NCI-H526 treated with DMSO at 0.1 percent for 48 hours (cell line): ENCODE measurements at places on chromosomes 6 and 20.

- DNase-seq, result no peak
Observed at GRCh38 chr6:157514659-157515496, 133.9 kb downstream of the ZDHHC14 start.

- no peak for DNase-seq
Observed at GRCh38 chr20:63149531-63150192, 66.3 kb downstream of the YTHDF1 start.

DNA sequence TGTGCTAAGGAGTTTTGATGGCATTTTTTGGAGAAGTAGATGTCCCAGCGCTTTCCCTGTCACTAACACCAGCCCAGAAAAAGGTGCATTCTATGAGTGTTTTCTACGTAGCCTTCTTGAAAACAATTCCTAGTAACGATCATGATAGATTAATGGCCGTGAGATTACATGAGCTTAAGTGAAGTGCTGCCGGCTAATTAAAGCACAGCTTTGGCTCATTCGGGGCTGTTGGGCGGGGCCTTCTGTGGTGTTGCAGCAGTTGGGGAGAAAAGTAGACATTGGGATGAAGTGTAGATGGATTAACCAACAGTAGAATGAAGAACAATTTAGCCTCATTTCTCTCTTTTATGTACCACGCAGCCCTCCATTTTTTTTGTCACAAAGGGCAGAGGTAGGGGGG lies 20.8 kb upstream of the TRAF3IP2 start:
- DNase-seq, result no peak

GRCh38 chr6:30157581-30157980 lies 3.4 kb downstream of the TRIM10 start:
- no peak for DNase-seq

DNA sequence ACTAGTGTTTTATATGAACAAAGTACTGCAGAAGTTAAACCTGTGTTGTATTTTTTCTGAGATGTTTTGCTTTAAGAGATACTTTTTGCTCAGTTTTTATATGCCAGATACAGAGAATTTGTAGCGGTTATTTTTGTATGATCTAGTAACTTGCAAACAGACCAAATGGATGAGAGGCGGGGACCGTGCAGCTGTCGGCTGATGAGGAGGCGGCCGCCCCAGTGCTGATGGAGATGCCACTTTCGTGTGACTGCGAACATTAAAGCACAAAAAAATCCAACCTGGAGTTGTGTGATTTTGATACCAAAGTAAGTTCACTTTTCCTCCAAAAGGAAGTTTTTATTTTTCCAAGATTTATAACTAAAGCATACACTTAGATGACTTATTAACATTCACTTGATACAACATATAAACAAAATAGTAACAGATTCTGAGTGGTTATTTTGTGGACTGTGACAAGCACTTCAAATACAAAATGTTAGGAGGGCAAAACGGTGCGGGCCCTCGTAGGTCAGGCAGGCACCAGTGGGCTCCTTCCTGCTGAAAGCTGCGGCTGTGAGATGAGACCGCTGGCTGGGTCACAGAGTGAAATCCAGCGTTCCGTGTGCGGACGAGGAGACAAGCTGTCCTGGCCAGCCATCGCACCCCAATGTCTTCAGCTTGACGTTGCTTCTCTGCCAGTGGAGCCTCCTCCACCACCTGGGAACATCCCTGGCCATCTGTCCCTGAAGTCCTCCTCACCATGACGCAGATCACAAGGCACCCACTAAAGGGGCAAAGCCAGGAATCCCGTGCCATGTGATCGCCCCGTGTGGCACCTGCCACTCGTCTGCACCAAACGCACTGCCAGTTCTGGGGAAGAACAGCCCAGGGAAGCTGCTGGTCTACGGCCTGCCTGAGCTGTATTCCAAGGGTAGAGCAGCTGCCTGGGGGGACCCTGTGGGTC lies 4.0 kb upstream of the OGFR start:
- DNase-seq, result no peak

- DNase-seq, result no peak
Observed at GRCh38 chr6:31363811-31364210, 6.8 kb upstream of the HLA-B start.

DNA sequence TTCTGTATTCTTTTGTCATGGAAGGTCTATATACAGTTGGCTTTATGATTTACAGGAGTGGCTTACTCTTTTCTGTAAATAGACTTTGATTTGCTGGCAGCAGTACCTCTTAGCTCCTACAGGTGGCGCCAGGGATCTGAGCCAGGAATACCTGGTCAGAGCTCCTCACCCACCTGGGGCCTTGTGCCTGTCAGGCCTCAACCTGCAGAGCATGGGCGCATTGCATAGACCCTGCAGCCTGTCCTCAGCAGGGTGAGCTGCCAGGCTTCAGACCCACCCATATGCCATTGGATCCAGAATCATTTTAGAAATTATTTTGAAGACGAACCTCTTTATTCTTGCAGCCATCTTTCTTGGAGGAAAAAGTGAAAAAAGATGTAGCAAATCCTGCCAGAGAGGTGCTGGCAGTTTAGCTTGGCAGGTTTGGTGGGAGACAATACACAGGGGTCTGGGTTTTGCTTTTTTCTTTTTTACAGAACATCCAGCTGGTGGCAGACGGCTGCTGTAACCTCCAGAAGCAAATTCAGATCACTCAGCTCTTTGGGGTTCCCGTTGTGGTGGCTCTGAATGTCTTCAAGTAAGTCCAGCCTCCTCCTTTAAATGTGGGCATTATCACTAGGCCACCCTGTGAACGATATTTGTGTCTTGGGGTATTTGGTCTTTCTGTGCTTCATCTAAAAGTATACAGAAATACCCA lies 149.1 kb downstream of the MTHFD1L start:
- peak; percentile 64 for DNase-seq

GRCh38 chr6:37826188-37826587 lies 6.7 kb downstream of the ZFAND3 start:
- no peak for DNase-seq

- no peak for DNase-seq
Observed at GRCh38 chr6:137224799-137225198, 5.6 kb upstream of the IFNGR1 start.

DNA sequence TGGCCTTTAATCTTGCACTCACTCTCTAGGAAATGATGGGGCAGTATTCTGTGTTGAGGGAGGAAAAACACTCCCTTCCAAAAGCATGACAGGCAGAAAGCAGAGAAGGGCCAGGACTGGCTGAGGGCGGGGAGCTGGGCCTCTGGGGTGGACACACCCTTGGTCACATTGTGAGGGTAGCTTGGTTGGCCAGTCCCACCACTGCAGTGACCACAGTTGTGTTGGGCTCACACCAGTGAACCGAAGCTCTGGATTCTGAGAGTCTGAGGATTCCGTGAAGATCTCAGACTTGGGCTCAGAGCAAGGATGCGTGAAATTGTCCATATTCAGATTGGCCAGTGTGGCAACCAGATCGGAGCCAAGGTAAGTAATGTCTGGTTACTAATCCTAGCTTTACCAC lies at the start of gene TUBB1:
Gene TUBB1, plus strand, starts transcription at position 213 of the 400 bp plus-strand sequence. Its CDS starts 94 bp downstream, at position 307.
- DNase-seq, result no peak

GRCh38 chr6:168004023-168004422 lies 6.6 kb downstream of the KIF25 start:
- no peak for DNase-seq

GRCh38 chr6:88910922-88911778 lies 52.3 kb downstream of the RNGTT start:
- DNase-seq, result no peak

- DNase-seq, result no peak
Observed at GRCh38 chr6:168416531-168416930, 24.5 kb upstream of the SMOC2 start.

- DNase-seq, result no peak
Observed at GRCh38 chr6:80227545-80228105, 121.2 kb downstream of the BCKDHB start.

GRCh38 chr20:37349517-37350491 lies 3.9 kb downstream of the SRC start:
- DNase-seq, result no peak

DNA sequence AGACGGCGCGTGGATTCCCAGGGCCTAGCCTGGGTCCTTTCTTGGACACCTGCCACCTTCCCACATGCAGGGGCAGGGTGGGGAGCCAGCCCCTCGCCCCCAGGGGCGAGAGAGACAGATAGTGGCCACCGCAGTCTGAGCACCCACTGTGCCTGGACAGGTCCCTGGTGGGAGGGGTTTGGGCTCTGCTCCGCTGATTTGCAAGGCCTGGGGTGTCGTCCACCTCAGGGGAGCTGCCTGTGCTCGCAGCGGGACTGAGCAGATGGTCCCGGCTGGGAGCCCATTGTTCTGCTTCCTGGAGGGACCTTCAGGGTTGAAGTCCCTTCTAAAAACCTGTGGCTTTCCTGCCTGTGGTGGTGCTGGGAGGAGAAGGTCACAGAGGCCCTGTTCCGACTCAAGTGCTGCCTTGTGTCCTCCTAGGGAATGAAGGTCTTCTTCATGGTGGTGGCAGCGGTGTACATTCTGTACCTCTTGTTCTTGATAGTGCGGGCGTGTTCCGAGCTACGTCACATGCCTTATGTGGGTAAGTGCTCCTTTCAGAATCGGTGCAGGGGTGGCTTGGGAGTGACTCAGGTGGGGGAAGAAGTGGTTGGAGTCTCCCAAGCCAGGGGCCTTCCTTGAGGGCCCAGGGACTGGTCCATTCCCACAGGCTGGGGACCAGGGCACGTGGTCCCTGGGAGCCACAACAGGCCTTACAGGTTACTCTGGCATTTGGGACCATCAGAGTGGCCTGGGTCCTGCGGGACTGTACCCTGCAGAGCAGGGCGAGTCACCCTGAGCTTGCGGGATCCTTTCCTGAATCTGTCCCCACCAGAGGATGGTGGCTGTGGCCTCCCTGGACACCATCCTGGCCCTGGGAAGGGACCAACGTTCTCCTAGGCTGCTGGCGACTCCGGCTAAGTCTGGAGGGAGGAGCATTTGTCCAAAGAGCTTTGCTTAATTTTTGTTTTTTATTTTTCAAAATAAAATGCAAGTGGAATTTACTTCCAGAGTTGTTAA lies 19.6 kb downstream of the DYNLT1 start:
- no peak for DNase-seq

DNA sequence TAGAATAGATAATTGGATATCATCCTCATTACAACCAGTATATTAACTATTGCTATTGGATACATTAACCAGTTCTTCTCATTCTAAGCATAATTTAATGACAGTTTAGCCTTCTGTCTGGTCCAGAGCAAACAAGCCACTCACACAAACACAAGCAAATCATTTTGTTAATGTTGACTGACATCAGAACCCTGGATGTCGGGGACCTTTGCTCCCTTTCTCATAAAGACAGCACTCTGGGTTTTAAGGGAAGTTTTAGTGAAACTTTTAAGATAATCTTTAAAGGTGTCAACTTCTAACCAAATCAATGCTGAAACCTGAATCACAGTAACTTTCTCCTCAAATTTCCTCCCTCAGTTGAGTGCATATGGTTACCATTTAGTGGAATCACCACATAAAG lies 113.9 kb downstream of the PTPRK start:
- DNase-seq, result no peak

DNA sequence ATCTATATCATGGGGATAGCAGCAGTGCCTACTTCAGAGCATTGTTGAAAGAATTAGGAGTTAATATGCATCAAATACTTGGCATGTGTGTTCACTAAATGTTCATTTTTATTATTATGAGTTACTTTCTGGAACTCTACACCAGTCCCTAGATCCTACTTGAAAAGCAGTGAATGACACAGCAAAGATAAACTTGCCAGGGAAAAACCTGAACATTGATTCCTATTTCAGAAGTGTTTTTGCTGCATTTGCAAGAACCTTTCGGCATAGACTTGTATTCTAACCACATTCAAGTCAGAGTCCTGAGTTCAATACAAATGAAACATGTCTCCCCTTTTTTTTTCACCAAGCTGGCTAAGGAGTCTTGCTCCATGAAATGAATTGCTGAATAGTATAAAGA lies 187.4 kb upstream of the TAB2 start:
- no peak for DNase-seq

- DNase-seq, result no peak
Observed at GRCh38 chr20:58048096-58048702, 180.3 kb downstream of the ANKRD60 start.

DNA sequence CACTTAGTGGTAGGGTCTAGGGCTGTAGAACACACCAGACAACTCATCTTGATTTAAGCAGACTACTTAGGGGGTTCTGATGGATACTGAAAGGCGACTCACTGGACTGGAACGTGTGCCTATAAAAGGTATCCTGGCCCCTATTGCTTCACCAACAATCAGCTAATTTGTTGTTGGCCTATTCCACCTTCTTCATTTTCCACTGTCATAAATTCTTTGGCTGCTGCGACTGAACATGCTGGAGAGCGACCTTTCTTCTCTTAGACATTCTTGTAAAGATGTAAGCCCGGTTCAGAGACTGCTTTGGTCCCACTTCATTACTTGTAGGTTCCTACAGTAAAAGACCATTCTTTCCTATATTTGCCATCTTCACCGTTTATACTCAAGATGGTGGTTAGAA lies 609.9 kb upstream of the CITED2 start:
- DNase-seq, result no peak

GRCh38 chr6:33163540-33163939 lies 28.7 kb downstream of the COL11A2 start:
- DNase-seq, result no peak
